ENCODE measurements at places on chromosomes 2 and 18.

- DNase-seq, result peak; percentile 25
These were observed 14.6 kb downstream of the STRADB start for GRCh38 chr2:201466050-201466675.

DNA sequence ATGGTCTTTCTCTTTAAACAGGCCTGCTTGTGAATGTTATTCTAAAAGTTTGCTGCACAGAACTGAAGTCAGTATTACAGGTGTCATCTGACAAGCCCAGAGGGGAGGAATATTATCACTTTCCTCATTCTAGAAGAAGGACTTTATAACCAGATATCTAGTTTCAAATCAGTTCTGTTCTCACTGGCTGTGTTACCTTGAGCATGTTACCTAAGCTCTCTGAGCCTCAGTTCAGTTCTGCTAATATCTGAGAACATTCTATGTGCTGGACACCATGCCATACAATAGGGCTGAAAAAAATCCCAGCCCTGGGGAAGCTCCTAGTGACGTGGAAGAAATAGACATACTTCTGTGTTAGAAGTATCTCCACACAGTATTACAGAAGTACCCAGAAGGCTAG, 27.9 kb downstream of the MAPRE3 start:
- no peak for DNase-seq

DNA sequence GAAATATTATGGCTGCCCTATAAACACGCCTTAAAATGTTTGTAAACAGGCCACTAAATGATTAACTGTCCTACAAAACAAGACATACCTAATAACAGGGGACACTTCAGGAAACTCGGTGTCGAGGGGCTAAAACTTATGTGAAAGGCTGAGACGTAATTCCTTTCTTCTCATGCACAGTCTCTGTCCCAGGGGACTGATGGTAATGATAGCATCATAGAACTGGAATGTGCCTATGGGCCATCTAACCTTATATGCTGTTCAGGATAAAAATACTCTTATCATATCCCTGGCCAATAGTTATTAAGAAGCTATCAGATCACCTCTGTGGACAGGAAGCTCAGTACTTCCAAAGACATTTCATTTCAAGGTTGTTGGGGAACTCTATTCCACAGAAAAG, 252.6 kb upstream of the RASGRP3 start:
- no peak for DNase-seq

DNA sequence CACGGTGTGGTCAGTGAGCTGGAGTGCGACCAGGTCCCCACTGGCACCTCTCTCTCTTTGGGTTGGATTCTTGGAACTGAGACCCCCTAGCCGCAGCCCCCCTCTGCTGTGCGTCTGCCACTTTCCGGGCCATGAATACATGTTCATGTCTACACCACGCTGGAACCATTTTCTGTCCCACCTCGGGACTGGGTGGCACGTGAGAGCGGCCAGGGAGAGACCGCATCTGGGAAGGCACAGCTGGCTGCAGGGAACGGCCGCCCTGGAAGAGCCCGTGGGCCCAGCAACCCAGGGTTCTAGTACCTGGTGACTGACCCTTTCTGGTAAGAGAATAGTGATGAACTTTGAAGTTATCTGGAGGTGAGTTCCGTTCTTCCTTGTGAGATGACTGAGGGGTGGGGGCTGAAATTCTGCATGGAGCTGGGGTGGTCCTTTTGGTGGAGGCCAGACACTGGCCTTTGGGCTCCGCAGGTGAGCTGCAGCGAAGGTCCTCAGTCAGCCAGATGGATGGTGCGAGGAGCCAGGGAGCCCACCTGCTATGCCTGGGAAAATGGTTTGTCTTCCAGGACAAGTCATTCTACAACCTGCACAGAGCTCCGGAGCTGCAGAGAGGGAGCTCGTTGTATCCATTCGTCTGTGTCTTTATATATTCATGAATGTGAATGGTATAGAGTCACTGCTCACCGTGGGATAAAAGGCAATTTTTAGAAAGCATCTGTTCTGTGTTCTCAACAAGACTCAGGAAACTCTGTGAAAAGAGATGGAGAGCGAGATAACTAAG, 223.5 kb downstream of the NDUFA10 start:
- DNase-seq, result no peak

DNA sequence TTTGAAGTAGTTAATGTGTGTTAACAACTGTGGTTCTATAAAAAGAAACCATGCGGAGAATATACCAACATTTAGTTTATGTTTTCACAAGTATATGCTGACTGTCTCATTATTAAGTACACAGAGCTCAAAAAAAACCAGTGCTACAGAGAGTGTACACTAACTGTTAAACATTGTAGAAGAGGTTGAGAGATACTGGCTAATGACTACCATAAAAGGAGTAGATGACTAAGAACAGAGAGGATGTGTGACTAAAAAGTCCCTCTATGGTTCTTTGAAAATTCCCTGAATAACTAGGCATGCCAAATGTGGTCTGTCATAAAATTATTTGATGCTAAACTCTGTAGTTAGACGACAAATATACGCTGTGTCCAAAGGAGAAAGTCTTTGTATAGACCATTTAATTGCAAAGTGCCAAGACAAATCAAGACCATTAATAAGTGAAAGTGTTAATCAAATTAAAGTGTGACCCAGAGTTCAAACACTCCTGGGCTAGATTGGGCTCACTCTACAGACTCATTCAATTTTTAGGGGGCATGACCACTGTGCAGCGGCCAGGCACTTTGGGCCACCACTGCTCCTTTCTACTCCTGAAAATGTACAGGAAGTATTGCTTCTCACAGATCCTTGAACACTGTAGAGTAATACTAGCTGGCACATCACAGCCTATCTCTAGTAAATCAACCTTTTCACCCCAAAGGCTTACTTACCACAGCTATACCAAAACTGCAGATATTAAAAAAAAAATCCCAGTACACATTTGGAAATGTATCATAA, 45.1 kb upstream of the SERTAD2 start:
- peak; percentile 28 for DNase-seq

DNA sequence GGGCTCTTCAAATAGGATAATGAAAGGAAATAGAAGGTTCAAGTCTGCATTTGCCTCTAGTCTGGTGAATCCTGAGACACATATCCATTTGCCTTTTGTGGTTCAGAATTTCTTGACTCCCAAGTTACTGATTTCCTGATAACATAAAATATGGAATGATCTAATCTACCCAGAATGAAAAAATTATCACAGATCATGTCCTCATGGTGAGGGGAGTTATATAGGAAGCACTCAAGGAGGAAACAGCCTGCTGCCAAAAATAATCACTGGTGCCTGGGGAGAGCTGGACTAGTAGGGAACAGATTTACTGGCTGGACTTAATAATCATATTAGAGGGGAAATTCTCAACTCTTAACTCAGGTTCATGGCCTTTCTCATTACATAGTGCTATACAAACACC, 95.5 kb upstream of the STK17B start:
- DNase-seq, result no peak

DNA sequence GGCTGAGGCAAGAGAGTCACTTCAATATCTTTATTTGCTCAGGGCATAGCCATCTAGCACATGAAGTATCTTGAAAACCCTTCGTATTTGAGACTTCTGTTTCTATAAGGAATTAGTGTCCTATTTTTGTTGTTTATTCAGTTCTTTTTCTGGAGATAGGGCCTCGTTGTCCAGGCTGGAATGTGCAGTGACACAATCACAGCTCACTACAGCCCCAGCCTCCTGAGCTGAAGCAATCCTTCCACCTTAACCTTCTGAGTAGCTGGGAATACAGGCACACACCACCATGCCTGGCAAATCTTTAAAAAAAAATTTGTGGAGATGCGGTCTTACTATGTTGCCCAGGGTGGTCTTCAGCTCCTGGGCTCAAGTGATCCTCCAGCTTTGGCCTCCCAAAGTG, 50.6 kb downstream of the PSMD14 start:
- DNase-seq, result no peak

GRCh38 chr2:25517701-25518100, 155.7 kb downstream of the DTNB start:
- no peak for DNase-seq

GRCh38 chr2:69827796-69828540, 1.5 kb upstream of the GMCL1 start:
- DNase-seq, result no peak

DNA sequence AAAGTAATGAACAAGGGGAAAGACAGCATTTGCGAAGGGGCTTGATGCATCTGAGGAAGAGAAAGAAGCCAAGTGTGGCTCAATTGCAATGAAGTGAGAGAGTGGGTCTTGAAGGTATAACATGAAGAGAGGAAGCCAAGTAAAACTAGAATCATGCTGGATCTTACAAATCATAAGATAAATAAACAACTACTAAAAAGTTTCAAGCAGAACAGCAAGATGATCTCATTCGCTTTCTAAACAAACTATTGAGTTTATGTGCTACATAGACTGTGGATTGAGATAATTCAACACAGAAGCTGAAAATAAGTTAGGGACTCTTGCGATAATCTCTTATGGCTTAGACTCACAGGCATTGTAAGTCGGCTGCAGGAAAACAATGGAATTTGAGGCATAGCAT, 1310.5 kb upstream of the NRXN1 start:
- DNase-seq, result no peak

DNA sequence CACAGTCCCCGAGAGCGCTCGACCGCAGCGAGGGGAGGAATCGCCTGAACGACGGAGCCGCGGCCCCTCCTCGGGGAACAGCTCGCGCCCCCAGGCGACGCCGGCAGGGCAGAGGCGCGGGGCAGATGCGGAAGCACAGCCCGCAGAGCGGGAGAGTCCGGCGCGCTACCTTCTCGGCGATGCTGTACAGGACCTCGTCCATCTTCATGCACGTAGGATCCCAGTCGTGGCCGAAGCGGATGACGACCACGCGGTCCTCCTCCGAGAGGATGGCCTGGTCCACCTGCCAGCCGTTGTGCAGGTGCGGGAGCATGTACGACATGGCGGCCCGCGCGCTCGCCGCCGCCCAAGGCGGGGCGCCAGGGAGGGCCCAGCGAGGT, 302 bp downstream of the TXNL4A start:
- DNase-seq, result no peak

- no peak for DNase-seq
These were observed 58.8 kb downstream of the CCDC195 start for GRCh38 chr2:224657349-224657748.

GRCh38 chr2:19218166-19218565, 140.3 kb downstream of the OSR1 start:
- no peak for DNase-seq

DNA sequence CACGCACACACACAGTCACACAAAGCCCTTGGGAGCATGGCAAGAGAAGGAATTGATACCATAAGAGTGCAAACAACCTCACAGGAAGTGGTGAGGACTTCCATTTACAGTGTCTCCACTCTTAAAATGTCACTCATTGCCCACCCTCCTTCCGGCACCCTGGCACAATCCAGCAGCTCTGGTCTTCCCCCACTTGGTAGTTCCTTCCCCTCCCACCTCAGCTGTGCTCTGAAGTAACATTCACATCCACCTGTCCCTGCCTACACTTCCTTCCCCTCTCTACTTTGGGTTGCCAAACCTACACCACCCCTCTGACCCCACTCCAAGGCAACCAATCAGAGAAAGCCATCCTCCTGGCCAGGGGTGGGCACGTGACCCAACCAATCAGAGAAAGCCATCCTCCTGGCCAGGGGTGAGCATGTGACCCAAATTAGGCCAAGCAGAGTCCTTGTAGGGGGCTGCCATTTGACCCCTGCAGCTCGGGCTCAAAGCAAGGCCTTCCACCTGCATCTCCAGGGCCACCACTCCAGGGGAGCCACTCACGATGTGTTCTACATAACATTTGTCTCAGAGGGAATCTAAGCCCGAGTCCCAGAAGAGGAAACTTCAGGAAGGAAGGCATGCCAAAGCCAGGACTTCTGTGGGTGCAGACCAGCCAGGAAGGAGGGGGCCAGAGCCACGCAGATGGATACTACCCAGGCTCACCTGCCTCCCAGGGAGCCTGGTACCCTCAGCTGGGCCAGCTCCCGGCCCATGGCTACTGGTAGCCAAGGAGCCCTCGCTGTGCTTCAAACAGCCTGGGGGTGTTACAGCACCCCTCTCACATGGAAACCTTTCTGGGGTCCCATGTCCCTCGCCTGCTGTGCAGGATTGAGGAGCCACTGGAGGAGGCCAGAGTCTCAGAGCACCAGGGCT, 21.2 kb downstream of the CYP26B1 start:
- no peak for DNase-seq

- DNase-seq, result no peak
These were observed 173.7 kb downstream of the CELF4 start for GRCh38 chr18:37391698-37392548.

- no peak for DNase-seq
These were observed 15.0 kb upstream of the SERPINB3 start for GRCh38 chr18:63676526-63677323.

DNA sequence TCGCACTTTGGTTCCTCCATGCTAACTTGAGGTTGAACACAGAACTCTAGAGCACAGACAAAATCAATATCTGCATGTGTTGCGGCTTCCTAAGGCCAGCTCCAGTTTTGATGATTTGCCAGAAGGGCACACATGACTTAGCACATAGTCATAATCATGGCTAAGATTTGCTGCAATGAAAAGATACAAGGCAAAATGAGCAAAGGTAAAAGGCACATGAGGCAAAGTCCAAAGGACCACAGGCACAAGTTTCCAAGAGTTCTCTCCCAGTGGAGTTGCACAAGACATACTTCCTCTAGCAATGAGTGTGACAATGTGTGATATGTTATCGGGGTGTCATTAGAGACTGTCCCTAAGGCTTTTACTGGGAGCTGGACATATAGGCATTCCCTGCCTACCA, 24.2 kb upstream of the CXXC1 start:
- DNase-seq, result no peak

DNA sequence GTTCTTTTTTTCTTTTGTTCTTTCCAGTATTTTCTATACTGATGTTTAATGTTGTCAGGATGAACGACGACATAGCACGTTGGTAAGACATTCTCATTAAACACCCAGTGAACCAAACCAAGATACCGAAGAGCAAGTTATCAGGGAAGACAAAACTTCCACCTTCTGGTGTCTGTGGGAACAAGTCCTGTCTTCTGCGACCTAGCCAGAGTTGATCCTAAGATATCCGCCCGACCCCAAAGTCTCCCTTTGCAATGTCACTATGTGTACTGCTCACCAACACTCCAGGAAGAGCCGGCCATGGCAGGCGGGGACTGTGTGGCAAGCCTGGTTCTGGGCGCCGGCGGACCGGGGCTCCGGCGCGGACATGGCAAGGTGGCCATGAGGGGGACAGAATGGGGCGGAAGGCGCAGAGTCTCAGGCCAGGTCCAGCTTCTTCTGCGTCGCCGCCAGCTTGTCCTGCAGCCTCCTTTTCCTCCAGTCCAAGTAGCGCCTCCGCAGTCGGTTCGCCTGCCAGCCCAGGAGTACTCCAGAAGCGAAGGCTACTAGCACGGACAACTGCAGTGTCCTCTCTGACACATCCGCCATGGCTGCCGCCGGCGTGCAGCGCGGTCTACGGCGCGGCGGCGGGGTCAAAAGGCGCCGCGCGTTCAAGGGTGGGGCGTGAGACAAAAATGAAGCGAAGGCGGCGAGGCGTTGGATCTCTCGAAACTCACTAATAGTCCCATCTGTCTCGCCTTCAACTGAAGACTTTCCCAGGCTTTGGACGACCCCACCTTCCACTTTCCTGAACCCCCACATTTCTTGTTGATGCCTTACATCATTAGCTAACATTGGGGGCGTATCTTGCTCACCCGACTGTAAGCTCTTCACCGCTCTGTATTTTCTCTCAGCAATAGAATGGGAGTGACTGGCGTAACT, at the start of gene MTLN:
Gene MTLN, minus strand, starts transcription at position 610 of the 921 bp plus-strand sequence. Its CDS starts 22 bp downstream, at position 588.
- DNase-seq, result peak; percentile 47
